ENCODE measurements at places on chromosomes 5 and 9. TPM values are rescaled to one million over a fixed set of nuclear protein-coding genes. Genes with fewer than 3 reads are reported as not detected.
A peak's percentile ranks its signal among the peaks of the same experiment; 100 is the strongest.

GRCh38 chr5:131536211-131536826 is 98.7 kb downstream of the RAPGEF6 start:
- H3K4me1 ChIP-seq: peaks cover 93% of the 10 kb centered on the region
- peak overlapping the region; percentile 73 for H3K27ac ChIP-seq
- no peak for DNase-seq

GRCh38 chr5:174315871-174316270 is 270.4 kb downstream of the NSG2 start:
- H3K27ac ChIP-seq: no peak overlapping the region
- no peak overlapping the region for H3K4me3 ChIP-seq
- peaks cover 30% of the 10 kb centered on the region for H3K27me3 ChIP-seq
- no peaks in the 10 kb centered on the region for H3K36me3 ChIP-seq

DNA sequence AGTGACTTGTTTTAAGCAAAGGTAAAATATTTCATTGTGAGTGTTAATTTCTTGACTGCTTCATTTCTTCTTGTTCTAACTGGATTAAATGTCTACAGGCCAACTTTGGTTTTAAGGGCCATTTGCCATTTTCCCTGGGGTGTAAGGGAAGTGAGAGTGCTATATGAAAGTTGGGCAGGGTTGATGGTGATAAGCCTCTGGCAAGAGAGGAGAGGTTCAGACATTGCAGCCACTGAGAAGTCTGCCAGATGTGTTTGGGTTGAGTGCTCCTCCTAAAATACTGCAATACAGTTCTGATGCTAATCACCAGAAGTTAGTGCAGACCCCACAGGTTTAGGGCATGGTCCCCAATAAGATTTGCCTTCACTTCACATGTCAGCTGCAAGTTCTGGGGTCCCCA is 14.9 kb upstream of the LRRTM2 start:
- H3K4me1 ChIP-seq: no peaks in the 10 kb centered on the region
- H3K4me3 ChIP-seq: no peak overlapping the region
- H3K27ac ChIP-seq: no peak overlapping the region
- no peak for DNase-seq
- peaks cover 6% of the 10 kb centered on the region for H3K27me3 ChIP-seq
- H3K36me3 ChIP-seq: peaks cover 16% of the 10 kb centered on the region

MED7 gene
- 18.2 TPM for total RNA-seq

ADAMTSL2 gene
- total RNA-seq: 0.44 TPM

Measured in naive thymus-derived CD8-positive, alpha-beta T cell (primary cell).